ENCODE measurements at places on chromosomes 2 and 18.

DNA sequence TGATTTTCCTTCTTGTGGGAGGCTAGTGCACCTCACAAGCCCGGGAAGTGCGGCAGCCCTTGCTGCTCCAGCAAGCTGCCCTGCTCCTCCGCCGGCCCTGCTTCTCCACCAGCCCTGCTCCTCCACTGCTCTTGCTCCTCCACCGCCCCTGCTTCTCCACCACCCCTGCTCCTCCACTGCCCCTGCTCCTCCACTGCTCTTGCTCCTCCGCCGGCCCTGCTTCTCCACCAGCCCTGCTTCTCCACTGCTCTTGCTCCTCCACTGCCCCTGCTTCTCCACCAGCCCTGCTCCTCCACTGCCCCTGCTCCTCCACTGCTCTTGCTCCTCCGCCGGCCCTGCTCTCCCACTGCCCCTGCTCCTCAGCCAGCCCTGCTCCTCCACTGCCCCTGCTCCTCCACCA is 95.6 kb downstream of the NDUFA10 start:
- no peak for DNase-seq

- peak; percentile 62 for DNase-seq
These were observed 15.4 kb downstream of the PPM1B start for GRCh38 chr2:44184106-44184505.

DNA sequence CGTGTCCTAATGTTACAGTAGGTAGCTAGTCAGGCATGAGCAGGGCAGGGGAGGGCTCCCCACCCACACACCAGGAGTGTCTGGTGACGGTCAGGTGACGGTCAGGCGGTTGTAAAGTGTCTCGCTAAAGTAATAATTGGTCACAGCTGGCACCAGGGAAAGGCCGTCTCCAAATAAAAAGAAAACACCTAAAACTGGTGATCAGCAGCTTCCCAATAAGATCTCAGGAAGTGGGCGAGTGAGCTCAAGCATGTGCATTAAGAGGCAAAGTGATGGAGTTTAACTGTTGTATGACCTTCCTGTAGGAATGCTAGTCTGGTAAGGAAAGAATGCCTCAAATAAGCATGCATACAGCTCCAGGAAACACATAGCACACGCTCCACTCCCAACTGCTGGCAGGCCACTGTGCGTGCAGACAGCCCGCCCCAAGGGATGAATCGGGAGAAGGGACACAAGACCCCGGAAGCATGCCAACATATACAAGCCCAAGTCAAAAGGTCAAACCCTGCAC is 177.1 kb downstream of the RNF144A start:
- DNase-seq: no peak

- DNase-seq: no peak
These were observed 144.3 kb downstream of the TFCP2L1 start for GRCh38 chr2:121140734-121141133.

DNA sequence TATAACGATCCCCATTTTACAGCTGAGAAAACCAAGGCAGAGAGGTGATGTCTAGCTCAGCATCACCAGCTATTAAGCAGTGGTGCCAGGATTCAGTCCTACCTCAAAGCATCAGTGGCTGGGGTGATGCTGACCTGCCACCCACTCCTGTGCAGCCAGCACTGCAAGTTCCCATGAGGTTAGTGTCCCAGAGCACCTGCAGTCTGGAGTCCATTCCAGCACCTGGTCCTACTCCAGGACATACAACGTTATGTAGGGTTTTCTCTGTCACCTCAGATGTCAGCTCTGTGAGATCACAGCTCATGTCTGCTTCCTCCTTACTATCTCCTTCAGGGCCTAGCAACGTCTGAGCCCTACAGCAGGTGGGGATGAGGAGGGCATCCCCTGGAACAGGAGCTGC is 328.0 kb upstream of the HS6ST1 start:
- DNase-seq: peak; percentile 9

GRCh38 chr2:65917986-65918385 is 485.6 kb upstream of the SPRED2 start:
- DNase-seq: no peak

DNA sequence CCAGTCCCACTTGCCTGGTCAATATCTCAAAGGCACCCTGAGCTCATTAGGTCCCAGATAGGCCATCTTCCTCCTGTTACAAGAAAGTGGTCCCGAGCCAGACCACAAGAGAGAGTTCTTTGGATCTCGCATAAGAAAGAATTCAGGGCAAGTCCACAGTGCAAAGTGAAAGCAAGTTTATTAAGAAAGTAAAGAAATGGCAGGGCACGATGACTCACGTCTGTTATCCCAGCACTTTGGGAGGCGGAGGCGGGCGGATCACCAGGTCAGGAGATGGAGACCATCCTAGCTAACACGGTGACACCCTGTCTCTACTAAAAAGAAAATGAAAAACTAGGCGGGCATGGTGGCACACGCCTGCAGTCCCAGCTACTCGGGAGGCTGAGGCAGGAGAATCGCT is 10.8 kb upstream of the SMAD7 start:
- no peak for DNase-seq

DNA sequence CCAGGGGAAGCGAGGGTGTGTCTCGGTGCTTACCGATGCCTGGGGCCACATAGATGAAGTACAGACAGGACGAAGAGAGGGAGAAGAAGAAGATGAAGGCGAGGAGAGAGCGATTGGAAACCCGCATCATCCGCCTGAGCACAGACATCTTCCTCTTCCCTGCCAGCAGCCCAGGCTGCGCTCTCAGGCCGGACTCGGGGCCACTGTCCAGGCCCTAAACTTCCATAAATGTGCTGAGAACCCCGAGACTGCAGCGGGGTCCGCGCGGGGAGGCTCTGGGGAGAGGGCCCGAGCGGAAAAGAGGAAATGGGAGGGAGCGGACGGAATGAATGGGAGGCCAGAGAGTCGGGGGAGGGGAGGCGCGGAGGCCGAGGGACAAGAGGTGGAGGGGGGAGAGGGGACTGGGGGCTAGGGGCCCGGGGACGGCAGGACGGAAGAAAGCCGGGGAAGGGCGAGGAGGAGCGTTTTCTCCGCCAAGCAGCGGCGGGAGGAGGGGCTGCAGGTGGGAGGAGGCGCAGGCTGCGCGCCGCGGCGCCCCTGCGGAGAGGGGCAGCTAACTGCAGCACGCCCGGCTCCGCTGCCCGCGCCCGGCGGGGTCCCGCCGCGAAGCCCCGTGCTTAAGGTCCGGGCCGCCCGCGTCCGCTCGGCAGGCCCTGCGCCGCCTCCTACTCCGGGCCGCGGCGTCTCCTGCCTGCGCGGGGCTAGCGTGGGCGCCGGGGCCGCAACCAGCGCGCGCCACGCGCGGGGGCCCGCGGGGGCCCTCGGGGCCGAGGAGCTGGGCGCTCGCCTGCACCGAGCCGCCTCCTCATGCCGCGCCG is at the start of gene B4GALT6:
Gene B4GALT6 (minus strand): TSS at position 303 of the 818 bp plus-strand sequence. CDS start 155 bp downstream, at position 148.
- DNase-seq: peak; percentile 37

All from natural killer cell (primary cell).